ENCODE measurements at places on chromosomes 5 and 9. TPM values are rescaled to one million over a fixed set of nuclear protein-coding genes. Genes with fewer than 3 reads are reported as not detected.

SLC23A1 gene
- total RNA-seq, result not detected

INSL4 gene
- not detected for total RNA-seq

LRRC19 gene
- total RNA-seq, result not detected

PCDHA4 gene
- not detected for total RNA-seq

TEK gene
- not detected for total RNA-seq

Measured in epithelial cell of proximal tubule (primary cell).